ENCODE measurements at places on chromosomes 5 and 9.

- no peak for DNase-seq
Measured at GRCh38 chr5:97909541-97909940, 726.5 kb upstream of the RIOK2 start.

- no peak for DNase-seq
Measured at GRCh38 chr9:94649100-94649819, 9.9 kb upstream of the FBP1 start.

- no peak for DNase-seq
Measured at GRCh38 chr5:38515646-38516045, 40.8 kb downstream of the LIFR start.

- DNase-seq, result no peak
Measured at GRCh38 chr5:64685866-64686265, 4.4 kb upstream of the SHISAL2B start.

DNA sequence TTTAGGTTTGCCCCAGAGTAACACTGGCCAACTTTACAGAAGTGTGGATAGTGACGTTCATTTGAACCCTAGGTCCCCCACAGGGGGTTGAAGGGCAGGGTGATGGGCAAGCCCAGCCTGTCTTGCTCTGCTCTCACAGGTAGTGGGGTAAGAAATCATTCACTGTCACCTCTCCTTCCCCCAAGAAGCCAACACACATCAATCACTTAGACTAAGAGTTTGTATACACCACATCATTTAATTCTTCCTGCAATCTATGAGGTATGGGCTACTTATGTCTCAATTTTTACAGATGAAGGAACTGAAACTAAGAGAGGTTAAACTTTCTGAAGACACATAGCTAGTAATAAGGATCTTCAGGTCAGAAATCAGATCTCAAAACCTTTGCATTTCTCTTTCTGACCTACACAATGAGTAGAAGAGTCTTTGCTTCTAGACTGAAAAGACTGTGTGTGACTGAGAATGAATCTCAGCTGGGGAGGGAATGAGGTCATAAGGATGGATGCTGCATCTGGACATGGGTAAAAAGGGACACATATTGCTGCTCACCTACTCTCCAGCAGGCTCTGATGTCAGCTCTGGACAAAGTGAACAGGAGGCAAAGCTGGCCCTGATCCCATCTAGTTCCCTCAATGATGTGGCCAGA is 81.0 kb upstream of the EQTN start:
- no peak for DNase-seq

DNA sequence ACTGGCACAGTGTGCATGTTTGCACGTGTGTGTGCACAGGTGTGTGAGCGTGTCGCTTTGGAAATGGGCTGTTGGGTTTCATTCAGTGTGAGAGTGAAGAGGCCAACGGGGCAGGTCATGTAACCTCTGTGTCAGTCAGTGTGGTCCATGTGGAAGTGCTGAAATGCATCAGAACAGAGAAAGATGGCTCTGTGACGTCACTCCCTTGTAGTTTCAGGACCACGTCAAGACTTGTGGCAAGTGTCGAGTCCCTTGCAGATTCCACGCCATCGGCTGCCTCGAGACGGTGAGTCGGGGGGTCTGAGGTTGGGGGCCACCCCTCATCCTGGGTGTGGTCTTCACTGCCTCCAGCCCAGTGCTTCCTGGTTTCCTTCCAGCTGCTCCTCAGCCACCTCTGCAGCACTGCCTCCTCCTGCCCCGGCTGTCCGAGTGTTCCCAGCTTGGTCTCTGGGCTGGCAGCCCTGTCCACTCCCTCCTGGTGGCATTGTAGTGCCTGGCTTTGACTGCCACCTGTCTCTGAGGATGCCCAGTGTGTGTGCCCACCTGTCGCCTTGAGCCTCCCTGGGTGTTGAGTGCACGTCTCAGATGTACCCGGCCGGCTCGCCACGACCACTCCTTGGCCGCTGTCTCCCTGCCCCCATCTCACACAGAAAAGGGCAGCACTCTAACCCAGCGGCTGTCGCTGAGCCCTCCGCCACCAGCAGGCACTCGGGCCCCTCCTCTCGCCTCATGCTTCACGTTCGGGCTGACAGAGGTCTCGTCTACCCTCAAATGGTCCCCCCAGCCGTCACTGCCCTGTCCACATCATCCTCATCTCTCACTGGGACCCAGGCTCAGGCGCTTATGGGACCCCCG is 28.0 kb downstream of the FBXW5 start:
- DNase-seq, result no peak

- peak; percentile 10 for DNase-seq
Measured at GRCh38 chr5:74630453-74631066, 10.0 kb downstream of the ENC1 start.

DNA sequence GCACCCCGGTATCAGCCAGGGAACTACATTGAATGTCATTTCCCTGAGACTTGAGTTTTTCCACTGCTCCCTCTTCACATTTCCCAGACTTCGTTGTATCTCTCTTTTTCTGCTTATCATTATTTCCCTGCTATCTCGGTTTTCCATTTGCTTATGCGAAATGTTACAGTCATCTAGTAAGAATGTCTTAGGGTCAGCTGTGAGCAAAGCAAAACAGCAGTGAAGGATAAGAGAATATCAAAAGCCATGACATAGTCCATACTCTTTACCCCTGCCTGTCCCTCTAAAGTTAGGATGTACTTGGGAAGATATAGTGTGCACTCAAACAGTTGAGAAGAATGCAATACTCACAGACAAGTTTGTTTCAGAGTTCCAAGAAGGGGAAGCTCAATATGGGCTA is 88.7 kb downstream of the ITGA1 start:
- no peak for DNase-seq

- no peak for DNase-seq
Measured at GRCh38 chr9:21901546-21901945, 92.6 kb downstream of the CDKN2A start.

GRCh38 chr9:70923961-70924360 is 197.5 kb downstream of the TRPM3 start:
- no peak for DNase-seq

- DNase-seq, result peak; percentile 9
Measured at GRCh38 chr9:127941062-127941960, 3.7 kb upstream of the DPM2 start.

GRCh38 chr5:138241688-138242571 is 28.8 kb upstream of the CDC23 start:
- peak; percentile 6 for DNase-seq

GRCh38 chr9:12705738-12706391 is 12.7 kb downstream of the TYRP1 start:
- no peak for DNase-seq

- DNase-seq, result no peak
Measured at GRCh38 chr9:81619353-81620001, 69.9 kb downstream of the TLE1 start.

DNA sequence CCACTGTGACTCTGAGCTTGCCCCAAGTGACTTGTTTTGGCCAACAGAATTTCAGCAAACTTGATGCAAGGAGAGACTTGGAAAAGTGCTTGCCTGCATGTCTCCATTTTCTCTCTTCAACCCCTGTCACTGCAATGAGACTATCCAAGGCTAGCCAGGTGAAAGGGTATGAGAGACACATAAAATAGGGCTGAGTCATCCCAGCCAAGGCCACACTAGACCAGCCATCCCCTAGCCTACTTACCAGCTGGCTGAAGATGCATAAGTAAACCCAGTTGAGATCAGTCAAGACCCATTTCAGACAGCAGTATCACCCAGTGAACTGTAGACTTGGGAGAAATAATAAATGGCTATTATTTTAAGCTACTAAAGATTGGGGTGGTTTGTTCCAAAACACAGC is 52.9 kb upstream of the VLDLR start:
- no peak for DNase-seq

DNA sequence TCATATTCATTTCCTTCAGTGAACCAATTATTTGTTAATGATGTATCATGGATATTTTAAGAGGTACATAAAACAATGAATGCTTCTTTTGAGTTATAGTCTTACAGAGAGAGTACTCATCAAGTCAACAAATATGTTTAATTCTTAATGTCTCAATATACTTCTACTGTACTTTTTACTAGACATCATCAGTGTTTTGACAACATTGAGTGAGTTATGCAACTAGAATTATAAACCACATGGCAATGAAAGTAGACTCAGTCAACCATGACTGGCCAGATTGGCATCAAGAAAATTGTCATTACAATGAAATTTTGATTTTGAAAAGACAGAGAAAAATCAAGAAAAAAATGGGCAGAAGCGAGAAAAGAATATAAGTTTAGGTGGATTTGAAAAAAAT is 1248.1 kb upstream of the CDH18 start:
- no peak for DNase-seq

DNA sequence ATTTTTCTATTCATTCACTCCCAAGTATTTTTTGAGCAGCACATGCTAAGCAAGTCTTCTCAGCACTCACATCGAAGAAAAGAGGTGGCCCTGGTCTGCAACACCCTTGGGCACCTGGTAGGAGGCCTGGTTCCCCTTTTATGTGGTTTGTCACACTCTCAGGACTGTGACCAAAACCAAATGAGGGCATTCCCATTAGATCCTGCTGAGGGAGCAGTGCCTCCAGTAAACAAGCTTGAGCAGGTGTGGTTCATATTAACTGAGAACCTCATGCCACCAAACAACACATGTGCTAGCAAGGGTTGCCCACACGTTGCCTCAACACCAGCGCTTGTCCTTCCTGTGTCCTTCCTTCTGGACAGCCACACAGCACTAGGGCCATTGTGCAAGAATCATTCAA is 26.9 kb upstream of the SYK start:
- no peak for DNase-seq

Measured in CD4-positive, alpha-beta T cell treated with Interleukin-17A for 4 hours (primary cell).